LNCaP clone FGC (cell line): ENCODE measurements at places on chromosomes 7 and 10.
A peak's percentile ranks its signal among the peaks of the same experiment; 100 is the strongest.

- DNase-seq, result peak; percentile 63
These were observed 54.6 kb upstream of the HDAC9 start for GRCh38 chr7:18440934-18441333.

DNA sequence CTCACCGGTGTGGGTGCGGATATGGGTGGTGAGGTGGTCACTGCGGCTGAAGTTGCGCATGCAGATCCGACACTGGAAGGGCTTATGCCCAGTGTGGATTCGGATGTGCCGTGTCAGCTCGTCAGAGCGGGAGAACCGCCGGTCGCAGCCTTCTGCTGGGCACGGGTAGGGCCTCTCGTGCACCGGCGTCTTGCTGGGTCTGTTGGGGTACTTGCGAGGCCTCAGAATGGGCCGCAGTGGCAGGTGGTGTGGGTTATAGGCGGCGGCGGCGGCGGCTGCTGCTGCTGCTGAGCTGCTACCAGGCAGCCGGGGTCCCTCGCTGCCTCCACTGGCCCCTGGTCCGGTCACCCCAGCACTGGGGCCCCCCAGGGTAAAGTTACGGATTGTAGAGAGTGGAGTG lies 2.7 kb downstream of the EGR2 start:
- DNase-seq, result no peak

- no peak for DNase-seq
These were observed 185.1 kb upstream of the PRPS1L1 start for GRCh38 chr7:18212758-18213157.

- DNase-seq, result no peak
These were observed 476 bp upstream of the RET start for GRCh38 chr10:43076311-43076875.

GRCh38 chr10:70518695-70519094 lies 40.1 kb downstream of the PALD1 start:
- no peak for DNase-seq

- no peak for DNase-seq
These were observed 23.2 kb downstream of the NDUFB2 start for GRCh38 chr7:140719721-140720120.

DNA sequence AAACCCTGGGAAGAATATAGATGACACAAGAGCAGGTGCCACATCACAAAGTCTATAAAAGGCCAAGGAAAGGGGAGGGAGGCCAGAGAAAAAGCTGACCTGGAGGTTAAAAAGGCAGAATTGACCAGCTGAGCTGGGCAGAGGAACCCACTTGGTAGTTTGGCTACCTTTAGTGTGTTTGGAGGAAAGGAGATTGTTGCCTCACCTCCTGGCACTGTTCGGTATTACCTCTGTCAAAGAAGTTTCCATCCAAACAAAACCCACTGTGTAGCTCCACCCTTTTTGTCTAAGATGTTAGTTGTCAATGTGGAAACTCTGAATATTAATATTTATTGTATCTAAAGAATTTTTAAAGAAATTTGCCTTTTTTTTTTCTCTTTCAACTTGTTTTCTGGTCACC lies 23.4 kb downstream of the ENTPD7 start:
- DNase-seq, result peak; percentile 52

- no peak for DNase-seq
These were observed 86.5 kb downstream of the DNAJB6 start for GRCh38 chr7:157423348-157423747.

DNA sequence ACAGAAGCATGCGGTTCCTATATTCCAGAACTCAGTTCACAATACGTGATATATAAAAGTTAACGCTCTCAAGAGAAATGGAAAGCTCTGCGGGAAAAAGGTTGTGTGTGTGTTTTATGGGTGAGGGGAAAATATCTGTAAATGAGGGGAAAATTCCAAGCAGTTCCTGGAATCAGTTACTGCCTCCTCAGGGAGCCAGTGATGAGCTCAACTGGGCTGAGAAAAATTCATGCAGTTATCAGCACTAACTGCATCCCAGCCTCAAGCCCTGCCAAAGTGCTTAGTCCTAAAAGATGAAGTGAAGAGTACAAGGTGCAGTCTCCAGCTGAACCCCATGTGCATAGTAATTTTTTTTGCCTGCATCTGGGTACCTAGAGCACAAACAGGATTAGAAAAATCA lies 191.9 kb downstream of the CDK14 start:
- no peak for DNase-seq

- no peak for DNase-seq
These were observed 828.7 kb downstream of the TYW1 start for GRCh38 chr7:67825356-67825755.

DNA sequence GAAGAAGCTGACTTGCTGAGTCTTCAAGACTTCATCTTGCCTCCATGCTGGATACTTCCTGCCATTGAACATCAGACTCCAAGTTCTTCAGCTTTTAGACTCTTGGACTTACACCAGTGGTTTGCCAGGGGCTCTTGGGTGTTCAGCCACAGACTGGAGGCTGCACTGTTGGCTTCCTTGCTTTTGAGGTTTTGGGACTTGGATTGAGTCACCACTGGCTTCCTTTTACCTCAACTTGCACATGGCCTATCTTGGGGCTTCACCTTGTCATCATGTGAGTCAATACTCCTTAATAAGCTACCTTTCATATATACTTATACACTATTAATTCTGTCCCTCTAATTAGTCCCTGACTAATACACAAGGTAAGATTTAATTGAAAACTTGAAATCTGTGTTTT lies 361.7 kb upstream of the SEMA3C start:
- DNase-seq, result no peak

DNA sequence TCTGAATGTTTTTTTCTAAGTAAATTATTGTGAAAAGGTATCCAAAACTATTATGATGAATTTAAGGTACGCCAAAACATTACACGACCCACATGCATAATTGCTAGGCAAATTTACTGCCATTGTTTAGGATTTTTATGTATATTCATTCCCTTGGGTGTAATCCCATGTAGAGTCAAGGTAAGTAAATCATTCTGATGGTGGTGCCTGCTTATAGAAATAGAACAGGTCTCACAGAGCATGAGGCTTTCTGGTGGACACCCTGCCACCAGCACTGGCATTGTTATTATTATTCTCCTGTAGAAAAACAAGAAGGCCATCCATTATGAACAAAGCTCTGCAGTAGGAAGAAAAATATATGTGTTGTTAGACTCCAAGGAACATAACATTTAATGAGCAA lies 111.7 kb upstream of the ZNF804B start:
- no peak for DNase-seq

DNA sequence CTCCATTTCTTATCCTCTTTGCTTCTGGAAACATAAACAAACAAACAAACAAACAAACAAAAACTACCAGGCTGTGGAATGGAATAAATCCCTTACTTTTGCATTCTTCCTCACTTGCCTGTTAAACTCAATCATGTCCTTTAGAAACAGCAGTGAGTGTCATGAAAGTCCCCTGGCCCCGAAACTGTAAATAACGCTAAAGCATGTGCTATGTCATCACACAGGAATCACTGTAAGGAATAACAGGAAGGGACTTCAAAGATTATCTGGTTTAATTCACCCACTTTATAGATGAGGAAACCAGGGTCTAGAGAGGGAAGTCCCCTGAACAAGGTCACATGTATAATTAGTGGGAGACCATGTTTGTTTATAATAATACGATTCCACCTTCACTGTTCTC lies 159.4 kb upstream of the MEOX2 start:
- DNase-seq, result no peak

- no peak for DNase-seq
These were observed 190.4 kb downstream of the GPR37 start for GRCh38 chr7:124575176-124575575.

DNA sequence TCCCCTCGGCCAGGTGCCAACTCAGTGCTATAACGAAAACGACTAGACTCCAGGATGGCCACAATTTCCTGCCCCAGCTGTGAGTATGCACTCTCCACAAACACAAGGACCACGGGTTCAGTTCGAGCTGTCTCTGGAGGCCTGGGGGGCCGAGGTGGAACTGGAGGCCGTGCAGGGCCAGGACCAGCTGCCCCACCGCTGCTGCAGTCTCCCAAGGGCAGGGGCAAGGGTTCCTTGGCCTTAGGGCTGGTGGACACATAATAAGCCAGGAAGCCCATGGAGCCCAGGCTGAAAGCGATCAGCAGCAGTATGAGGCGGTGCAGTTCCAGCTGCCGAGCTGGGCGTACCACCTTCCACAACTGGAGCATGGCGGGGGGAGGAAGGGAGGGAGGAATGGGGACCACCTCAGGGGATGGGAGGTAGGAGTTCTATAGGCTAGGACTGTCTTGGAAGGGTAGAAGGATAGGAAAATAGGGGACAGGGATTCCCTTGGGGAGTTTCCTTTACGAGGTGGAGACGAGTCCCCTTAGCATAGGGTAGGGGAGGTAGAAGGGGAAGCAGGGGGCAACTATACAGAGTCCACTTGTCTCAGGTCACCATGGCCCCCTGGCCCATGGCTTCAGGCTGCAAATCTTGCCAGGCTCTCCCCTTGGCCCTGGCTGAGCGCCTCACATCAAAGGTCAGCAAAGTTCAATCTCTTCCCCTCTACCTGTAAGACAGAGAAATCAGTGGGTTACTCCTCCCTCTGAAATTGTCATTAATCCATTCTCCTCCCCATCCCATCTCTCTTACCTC lies 3.2 kb downstream of the NDST2 start:
- DNase-seq, result no peak

DNA sequence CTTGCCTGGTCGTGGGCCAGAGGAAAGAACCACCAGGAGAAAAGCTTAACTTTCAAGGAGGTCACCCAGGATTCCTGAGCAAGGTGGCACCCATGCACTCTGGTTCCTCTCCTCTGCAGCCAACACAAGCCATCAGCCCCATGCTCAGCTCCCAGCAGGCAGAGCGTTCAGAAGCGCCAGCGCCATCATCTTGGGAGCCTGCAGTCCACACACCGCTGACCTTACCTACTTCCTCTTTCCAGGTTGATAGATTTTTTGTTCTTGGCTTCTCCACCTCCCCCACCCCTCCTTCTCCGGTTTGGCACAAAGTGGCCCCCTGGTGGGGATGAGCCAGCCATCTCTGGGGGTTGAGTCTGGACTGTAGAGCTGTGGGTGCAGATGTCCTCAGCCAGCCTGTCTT lies 1.7 kb upstream of the WDR86 start:
- DNase-seq, result no peak

DNA sequence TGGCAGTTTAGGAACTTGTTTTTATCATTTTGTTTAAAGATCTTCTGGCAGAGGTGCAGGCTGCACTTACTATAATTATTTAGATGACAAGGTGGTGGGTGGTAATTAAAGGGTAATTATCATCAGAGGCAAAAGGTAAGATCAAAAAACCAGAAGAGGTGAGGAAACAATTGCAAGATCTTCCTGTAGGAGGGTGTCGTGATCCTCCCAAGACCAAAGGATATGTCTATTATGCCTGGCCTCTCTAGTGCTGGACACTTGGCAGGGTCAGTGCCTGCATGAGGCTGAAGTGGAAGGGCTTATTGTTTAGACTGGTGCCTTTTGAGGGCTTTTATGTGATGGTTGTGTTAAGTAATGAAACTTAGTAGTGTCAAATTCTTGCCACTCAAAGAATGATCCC lies 1.8 kb upstream of the WAPL start:
- no peak for DNase-seq

DNA sequence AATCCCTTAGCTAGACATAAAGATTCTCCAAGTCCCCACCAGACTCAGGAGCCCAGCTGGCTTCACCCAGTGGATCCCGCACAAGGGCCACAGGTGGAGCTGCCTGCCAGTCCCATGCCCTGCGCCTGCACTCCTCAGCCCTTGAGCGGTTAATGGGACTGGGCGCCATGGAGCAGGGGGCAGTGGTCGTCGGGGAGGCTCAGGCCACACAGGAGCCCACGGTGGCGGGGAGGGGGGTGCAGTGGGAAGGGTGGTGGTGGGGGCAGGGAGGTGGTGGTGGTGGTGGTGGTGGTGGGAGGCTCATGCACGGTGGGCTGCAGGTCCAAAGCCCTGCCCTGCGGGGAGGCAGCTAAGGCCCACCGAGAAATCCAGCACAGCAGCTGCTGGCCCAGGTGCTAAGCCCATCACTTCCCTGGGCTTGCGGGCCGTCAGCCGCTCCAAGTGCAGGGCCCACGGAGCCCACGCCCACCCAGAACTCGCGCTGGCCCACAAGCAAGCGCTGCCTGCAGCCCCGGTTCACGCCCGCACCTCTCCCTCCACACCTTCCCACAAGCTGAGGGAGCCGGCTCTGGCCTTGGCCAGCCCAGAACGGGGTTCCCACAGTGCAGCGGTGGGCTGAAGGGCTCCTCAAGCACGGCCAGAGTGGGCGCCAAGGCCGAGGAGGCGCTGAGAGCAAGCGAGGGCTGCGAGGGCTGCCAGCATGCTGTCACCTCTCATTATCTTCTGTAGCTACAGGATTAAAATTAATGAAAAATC lies 732.5 kb upstream of the POM121L12 start:
- DNase-seq, result no peak
